Endothelial cell (in vitro differentiated cells): ENCODE measurements at places on chromosomes 12 and 14.
A peak's percentile ranks its signal among the peaks of the same experiment; 100 is the strongest.

DNA sequence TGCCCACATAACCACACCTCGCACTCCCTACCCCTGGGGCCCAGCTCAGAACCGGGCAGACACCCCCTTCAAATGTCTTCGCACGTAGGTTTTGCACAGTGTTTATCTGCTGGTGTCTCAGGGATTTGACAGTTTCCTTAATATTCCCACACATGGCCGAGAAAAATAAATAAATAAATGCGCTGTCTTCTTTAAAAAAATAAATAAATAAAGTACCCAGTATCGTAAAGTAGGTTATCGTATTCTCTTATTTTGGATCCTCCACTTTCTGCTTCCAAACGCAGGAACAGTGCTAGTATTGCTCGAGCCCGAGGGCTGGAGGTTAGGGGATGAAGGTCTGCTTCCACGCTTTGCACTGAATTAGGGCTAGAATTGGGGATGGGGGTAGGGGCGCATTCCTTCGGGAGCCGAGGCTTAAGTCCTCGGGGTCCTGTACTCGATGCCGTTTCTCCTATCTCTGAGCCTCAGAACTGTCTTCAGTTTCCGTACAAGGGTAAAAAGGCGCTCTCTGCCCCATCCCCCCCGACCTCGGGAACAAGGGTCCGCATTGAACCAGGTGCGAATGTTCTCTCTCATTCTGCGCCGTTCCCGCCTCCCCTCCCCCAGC is 710 bp upstream of the FOS start:
- no peak for DNase-seq

GRCh38 chr12:91852634-91853033 is 293.0 kb downstream of the BTG1 start:
- DNase-seq: no peak

- no peak for DNase-seq
Measured at GRCh38 chr12:99600388-99600787, 47.2 kb upstream of the GARIN6 start.

DNA sequence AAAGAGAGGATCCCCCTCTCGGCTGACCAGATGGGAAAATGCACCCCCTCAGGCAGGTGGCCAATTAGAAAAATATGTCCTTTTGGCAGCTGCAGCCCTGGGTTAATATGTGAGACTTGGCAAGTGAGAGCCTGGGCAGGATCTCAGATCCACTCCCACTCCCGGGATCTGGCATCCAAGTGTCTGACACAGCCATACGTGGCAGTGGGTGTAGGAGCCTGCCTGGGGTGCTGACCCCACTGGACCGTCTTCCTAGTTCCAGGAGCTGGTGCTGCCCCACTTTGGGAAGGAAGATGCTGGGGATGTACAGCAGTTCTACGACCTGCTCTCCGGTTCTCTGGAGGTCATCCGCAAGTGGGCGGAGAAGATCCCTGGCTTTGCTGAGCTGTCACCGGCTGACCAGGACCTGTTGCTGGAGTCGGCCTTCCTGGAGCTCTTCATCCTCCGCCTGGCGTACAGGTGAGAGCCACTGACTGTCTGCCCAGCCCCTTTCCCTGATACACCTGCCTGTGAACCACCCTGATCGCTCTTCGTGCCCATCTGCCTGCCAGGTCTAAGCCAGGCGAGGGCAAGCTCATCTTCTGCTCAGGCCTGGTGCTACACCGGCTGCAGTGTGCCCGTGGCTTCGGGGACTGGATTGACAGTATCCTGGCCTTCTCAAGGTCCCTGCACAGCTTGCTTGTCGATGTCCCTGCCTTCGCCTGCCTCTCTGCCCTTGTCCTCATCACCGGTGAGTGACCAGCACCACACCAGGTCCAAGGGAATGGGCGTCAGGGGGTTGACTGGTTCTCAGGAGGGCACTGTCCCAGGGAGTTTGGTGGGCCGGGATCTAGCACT is 5.8 kb downstream of the NR4A1 start:
- no peak for DNase-seq

DNA sequence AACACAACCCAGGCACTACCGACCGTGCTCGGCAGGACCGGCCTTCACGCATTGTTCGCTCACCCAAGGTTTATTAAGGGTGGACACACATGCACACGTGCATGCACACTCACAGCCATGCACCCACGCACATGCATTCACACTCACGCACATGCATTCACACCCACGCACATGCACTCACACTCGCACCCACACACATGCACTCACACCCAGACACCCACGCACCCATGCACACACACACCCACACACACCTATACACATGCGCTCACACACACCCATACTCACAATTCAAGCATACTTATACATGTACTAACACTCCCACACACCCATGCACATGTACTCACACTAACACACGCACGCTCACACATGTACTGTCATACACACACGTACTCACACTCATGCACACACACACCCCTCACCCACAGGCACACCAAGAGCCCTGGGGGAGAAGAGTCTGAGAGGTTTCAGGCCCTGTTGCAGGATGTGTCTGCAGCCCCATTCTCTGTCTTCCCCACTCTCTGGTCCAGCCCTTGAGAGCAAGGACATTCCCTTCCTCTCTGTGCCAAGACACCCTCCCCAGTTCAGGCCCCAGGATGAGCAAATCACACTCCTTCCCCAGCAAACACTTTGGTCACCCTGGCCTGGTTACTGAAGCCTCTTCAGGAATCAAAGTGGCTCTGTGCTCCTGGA is 49.4 kb upstream of the BCL11B start:
- DNase-seq: no peak

DNA sequence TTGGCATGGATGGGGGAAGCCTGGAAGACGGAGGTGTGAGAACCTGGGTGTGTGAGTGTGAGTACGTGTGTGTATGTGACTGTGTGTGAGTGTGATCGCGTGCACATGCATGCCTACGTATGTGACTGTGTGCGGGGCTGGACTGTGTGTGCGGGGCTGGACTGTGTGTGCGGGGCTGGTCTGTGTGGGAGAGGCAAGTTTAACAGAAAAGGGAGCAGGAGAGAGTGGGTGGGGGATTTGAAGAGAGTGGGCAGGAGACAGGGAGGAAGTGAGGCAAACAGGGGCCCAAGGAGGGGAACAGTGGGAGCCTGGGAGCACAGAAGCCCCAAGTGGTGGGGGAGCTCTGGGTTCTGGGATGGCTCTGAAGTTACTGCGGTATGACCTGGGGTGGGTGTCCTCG is 103.7 kb upstream of the LHX5 start:
- DNase-seq: no peak

DNA sequence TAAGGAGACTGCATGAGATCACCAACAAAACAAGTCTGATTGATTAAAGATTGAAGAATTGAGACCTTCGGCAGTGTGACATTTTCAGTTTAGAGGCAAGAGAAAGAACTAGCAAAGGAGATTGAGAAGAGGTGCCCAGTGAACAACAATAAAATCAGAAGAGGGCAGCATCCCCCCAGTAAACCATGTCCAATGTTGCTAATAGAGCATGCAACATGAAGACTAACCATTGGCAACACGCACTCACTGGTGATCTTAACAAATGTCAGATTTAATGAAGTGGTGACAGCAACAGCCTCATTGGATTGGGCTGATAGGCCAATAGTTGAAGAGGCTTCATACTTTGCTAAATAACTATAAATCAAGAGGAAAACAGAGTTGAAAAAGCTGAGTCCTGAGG is 20.7 kb upstream of the TAS2R14 start:
- no peak for DNase-seq

DNA sequence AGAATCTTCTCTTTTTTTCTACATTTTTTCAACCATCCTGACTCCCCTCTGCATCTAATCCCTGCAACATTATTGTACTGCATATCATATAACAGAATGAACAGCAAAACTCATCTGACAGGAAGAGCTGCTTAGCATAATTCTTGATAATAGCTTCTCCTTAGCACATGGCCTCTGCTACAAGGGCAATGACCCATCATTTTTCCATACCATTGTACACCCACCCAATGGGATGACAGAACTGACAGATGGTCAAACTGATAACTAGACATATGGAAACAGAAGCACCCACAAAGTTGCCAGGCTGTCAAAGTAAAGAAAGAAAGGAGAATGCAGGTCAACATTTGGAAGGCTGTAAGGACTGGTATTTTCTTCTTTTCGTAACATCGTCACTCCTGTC is 390.4 kb upstream of the USP15 start:
- DNase-seq: no peak

GRCh38 chr12:6178981-6179761 is 21.0 kb upstream of the CD9 start:
- no peak for DNase-seq

DNA sequence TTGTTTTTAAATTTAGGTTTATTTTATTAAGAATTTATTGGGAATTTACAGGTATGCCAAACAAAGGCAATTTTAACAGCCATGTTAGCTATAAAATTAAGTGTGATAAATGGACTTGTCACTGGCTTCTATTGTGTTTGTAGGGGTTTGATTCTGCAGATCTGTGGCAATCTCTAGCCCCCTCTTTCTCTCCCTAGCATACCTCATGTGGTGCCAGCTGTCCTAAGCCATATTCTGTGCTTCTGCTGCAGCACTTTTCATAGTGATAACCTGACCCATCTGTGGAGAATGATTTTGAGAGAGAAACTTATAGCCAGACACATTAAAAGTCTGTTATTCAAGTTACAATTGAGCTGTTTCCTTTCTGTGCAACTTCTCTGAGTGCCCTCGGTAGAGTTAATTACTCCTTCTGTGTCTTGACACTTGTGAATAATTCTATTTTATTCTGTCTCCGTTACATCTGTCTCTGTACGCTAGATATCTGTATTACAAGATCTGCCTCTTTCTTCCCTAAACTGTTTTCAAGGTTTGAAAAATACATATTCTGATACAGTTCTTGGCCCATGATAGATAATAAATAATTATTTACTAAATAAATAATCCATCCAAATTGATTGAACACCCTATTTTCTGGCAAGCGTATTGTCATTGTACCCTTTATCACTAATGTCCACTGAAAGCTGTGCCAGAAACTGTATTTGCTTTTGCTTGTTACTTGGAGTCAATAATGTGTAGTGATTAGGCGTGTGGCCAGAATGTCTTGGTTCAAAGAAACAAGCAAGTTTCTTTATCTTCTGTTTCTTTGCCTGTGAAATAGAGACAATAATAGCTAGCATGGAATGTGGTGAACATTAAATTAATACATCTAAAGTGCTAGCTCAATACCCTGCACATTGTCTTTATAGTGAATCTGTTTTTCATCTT is 40.0 kb downstream of the FRS2 start:
- no peak for DNase-seq

DNA sequence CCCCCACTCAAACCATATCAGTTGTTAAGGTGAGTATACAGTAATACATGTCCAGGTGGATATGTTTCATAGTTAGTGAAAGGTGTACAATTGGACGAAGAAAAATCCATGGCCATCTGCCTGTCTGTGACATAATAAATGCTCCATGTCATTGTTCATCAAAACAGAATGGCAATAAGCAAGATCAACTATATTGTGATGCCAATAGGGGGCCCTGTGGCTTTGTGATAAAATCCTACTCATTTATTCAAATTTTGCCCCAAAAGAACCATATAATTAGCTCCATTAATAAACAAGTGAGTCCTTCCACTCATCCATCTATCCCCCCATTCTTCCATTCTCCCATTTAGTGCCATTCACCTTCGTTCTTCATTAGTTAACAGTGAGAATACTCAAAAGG is 102.0 kb downstream of the MGST1 start:
- DNase-seq: no peak

GRCh38 chr12:84415946-84416345 is 496.7 kb downstream of the SLC6A15 start:
- no peak for DNase-seq

- DNase-seq: peak; percentile 77
Measured at GRCh38 chr12:40691913-40692764, at the start of gene CNTN1. CNTN1 (plus strand) TSS chr12:40692439.

DNA sequence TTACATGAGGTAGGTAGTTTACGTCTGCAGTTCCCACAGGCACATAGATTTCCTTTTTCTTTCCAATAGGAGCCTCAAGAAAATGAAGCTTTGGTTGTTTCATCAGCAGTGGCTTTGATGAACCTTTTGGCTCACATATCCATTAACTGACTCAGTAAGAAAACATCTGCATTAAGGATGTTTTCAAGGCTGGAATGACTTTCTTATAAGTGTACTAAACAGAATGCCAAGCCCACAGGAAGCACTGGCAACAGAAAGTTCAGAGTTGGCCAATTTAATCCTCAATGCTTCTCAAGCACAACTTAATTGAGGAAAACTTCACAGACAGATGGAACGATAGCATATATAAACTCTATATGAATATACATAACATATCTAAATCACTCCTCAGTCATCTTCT is 63.5 kb downstream of the ST8SIA1 start:
- DNase-seq: no peak

DNA sequence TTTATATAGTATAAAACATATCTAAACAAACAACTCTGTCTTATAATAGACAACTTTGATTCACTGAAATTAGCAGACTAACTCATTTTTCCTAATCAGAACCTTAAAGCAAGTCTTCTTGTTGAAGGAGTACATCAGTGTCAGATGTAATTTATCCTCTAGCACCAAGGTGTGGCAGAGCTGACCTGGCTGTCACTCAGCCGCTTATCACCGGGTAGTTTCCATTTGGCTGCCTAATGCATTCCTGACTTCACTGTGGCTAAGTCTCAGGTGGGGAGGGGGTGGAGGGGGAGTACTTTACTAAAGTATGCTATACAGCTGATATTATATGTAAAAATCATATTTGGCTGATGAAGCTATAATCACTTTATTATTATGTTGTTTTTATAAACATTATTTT is 339.9 kb upstream of the RGS6 start:
- DNase-seq: no peak

- no peak for DNase-seq
Measured at GRCh38 chr12:26335651-26336050, 140.3 kb downstream of the SSPN start.

DNA sequence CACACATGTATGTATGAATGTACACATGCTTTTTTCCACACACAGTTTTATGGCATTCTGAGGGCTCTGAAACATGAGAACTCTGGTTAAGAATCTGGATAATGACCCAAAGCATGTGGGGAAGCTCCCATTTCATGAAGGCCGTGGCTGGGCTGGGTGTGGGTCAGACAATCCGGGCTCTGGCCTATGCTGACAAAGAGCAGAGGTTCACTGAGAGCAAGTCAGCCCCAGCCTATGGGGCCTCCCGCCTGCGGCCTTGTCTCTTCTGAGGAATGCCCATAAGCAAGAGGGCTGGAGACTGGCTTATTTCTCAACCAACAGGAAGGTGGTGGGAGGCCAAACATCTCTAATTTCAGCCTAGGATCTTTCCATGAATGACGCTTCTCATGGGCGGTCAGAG is 8.5 kb downstream of the MYH6 start:
- DNase-seq: no peak

DNA sequence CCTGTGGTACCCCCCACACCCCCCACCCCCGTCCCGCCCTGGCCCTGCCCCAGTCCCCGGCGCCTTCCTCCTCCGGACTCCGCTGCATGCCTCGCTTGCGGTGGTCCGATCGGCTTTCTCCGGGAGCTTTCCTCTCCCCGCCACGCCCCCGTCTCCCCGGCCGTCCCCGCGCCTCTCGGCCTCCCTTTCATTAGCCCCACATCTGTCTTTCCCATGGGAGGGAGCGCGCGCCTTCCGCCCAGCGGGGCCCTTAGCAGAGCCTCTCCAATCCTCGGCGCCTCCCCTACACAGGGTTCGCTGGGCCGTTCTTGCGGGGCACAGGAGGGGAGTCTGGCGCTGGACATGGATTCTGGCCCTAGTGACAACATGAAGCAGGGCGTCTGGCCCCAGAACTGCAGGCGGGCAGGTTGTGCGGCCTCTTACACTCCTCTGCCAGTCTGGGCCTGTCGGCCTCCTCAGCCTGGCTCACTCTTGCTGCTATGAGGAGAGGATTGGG is 1.5 kb upstream of the EFS start:
- peak; percentile 49 for DNase-seq
